ENCODE measurements at places on chromosomes 3 and 15.

- no peak for DNase-seq
Measured at GRCh38 chr3:136889947-136890346, 27.9 kb downstream of the NCK1 start.

DNA sequence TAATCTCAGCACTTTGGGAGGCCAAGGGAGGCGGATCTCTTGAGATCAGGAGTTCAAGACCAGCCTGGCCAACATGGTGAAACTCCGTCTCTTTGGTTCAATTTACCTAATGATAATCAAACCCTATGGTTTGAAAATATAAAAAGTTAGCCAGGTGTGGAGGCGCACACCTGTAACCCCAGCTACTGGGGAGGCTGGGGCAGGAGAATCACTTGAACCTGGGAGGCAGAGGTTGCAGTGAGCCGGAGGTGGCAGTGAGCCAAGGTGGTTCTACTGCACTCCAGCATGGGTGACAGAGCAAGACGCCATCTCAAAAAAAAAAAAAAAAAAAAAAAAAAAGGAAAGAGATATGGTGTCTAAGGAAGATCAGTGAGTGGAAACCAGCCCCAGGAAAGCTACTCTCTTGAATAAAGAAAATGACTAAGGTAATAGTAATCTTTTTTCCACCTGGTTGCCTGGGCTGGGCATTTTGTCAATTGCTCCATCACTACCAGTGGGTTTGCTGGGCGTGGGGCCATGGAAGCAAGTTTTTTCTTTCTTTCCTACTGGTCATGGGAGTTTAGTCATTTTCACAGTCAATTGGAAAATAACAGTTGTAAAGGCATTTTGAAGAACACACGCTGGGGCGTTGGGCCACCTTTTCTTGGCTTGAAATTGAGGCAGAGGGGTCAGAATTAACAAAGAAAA lies 387.6 kb upstream of the RGMA start:
- no peak for DNase-seq

DNA sequence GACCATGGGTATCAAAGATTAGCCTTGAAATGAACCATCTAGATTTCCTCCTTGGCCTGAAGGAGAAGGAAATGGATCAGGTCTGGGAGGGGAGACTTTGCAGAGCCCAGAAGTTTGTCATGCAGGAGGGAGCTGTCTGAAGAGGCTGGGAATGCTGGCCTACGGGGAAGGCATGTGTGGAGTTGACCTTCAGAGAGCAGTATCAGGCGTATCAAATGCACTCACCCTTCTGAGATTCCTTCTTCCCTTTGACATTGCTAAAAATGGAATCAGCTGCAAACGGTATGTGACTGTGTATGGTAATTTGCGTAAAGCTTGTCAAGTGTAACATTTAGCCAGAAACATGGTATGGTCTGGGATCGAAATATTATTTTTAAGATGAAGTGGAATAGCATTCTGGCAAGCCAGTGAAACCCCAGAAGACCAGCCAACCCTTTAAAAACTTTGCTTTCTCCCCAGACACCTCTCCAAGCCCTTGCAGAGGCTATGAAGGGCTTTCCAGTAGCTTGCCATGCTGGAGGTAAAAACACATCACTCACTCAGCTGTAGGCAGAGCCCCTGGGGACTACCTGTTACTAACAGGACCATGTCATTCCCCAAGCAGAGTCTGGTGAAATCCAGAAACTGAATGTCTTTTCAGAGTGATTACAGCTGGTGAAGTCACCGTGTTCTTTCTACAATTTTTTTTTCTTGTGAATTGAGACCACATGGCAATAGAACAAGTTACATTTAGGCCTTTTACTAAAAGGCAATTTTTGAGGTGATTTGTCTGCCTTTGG lies 174.7 kb upstream of the SLC24A5 start:
- DNase-seq: no peak

DNA sequence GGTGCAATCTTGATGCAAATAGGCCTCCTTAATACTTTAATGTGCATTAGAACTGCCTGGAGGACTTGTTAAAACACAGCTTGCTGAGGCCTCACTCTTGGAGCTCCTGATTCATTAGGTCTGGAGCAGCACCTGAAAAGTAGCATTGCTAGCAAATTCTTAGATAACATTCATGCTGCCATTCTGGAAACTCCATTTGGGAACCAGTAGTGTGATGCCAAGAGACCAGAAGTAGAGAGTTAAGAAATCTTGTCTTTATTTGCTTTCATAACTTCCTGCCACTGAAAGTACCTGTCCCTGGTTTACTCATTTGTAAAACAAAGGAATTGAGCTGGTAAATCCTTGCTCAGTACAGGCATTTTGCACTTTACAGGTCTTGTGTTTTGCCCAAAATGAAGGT lies 72.0 kb downstream of the RAP2B start:
- DNase-seq: no peak

DNA sequence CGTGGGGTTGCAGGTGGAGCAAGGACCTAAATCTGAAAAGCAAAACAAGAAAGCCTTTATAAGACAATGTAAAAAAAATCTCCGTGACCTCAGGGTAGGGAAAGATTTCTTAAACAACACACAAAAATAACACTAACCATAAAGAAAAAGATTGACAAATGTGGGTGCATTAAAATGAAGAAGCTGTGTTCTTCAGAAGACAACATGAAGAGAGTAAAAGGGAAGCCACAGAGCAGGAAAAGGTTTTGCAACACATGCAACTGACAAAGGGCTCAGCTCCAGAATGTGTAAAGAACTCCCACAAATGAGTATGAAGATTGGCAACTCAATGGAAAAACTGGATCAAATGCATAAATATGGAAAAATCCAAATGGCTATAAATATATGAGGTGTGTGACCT lies 74.2 kb downstream of the MAGEF1 start:
- DNase-seq: no peak

DNA sequence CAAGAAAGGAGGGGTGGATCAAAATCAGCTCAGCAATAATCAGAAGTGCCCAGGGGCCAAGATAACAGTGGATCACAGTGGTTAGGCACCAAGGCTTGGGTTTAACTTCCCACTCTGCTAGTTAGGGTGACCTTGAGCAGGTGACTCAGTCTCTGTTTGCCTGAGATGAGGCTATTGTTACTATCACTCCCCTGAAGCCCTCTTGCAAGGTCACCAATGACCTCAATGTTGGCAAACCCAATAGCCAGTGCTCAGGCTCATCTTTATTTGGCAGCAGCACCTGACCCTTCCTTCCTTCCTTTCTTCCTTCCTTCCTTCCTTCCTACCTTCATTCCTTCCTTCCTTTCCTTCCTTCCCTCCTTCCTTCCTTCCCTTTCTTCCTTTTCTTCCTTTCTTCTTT lies 102.4 kb upstream of the HACD2 start:
- DNase-seq: no peak

GRCh38 chr3:14375192-14375591 lies 27.2 kb upstream of the SLC6A6 start:
- no peak for DNase-seq

- no peak for DNase-seq
Measured at GRCh38 chr3:43921056-43921648, 230.4 kb downstream of the ABHD5 start.

DNA sequence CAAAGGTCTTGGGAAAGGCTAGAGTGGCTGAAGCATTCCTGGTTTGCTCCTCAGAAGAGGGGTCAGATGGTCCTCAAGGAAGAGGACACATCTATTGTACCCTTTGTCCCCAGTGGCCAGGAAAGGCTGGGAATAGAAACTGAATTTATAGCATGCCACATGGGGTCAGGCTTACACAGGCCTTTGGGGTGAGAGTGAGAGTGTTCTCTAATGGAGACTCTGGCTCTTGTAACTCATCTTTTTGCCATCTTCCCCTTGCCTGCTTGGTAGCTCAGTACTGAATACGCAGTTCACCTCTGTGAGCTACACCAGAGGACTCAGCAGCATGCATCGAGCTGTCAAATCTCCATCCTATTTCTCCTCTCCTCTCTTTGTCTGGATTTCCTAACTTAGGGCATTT lies 87.5 kb downstream of the ATP2B2 start:
- DNase-seq: no peak

GRCh38 chr3:37542772-37543449 lies 318.8 kb upstream of the CTDSPL start:
- no peak for DNase-seq

- no peak for DNase-seq
Measured at GRCh38 chr3:188900421-188900951, 271.3 kb upstream of the TPRG1 start.

DNA sequence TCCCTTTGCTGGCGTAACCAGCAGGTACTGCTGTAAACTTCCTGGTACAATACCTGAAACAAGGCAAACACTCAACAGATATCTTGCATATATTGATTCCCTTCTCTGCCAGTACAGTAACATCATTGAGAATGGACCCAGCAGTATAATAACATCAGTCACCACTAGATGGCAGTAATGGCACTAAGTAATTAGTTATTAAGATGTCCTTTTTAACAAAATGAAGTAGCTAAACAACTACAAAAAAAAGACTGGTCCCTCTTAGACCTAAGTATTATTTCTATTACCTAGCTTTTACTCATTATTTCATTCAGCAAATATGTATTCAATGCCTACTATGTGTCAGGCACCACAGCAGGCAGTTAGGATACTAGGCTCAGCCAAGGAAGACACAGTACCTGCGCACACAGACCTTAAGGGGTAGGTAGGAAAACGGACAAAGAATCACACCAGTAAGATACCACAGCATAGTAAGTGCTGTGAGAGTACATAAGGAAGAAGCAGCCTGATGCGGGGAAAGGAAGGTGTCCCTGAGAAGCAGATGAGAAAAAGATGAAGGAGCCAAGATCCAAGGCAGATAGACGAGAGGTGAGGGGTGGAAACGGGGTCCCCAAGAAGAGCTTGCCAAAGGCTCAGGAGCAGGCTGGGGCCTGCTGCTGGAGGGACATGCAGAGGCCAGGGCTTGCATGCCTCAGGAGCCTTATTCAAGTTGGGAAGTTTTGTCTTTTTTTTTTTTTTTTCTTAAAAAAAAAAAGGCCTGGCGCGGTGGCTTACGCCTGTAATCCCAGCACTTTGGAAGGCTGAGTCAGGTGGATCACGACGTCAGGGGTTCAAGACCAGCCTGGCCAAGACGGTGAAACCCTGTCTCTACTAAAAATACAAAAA lies 102.7 kb upstream of the CHD2 start:
- DNase-seq: peak; percentile 48

- no peak for DNase-seq
Measured at GRCh38 chr15:55197362-55197705, 593 bp upstream of the RSL24D1 start.

GRCh38 chr3:72593881-72594397 lies 254.3 kb downstream of the SHQ1 start:
- DNase-seq: no peak

- peak; percentile 27 for DNase-seq
Measured at GRCh38 chr15:82810890-82811426, 1.5 kb downstream of the WHAMM start.

DNA sequence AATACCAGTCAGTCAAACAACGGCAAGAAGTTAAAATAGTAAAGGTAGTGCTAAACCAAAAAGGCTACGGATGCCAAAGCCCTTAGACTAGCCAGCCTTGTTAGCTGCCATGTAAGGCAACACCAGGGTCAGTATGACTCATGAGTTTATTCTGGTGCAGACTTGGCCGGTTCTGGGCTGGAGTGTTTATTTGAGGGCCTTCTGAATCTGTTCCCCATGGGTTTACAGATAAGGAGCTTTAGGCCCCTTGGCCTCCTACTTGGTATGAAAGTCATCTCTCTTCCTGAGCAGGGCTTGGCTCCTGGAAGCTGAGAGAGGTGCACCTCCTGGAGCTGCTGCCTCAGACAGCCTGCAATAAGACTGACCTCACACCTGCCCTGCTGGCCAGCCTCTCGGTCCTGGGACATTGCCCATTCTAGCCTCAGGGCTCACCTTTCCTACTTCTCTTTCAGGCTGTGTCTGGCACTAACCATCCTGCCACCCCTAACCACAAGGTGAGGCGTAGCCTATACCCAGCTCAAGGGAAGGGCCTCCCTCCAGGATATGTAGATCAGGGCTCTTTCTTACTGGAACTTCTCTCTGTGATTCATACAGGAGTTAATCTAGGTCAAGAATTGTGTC lies 10.4 kb upstream of the RTP1 start:
- DNase-seq: no peak

- no peak for DNase-seq
Measured at GRCh38 chr3:33795131-33795530, 3.3 kb upstream of the PDCD6IP start.

GRCh38 chr3:168161696-168162095 lies 66.0 kb upstream of the GOLIM4 start:
- DNase-seq: no peak

DNA sequence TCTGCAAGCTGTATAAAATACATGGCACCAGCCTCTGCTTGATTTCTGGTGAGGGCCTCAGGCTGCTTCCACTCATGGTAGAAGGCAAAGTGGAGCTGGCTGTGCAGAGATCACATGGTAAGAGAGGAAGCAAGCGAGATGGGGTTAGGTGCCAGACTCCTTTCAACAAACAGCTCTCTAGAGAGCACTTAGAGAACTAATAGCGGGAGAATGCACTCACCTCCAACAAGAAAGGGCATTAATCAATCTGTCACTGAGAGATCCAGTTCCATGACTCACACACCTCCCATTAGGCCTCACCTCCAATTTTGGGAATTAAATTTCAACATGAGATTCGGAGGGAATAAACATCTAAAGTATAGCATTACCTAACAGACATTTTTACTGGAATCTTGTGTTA lies 644.1 kb upstream of the ARRDC4 start:
- DNase-seq: no peak

GRCh38 chr3:11784971-11785377 lies 61.7 kb downstream of the TAMM41 start:
- no peak for DNase-seq

- DNase-seq: peak; percentile 10
Measured at GRCh38 chr3:160707187-160707794, 30.3 kb downstream of the ARL14 start.

DNA sequence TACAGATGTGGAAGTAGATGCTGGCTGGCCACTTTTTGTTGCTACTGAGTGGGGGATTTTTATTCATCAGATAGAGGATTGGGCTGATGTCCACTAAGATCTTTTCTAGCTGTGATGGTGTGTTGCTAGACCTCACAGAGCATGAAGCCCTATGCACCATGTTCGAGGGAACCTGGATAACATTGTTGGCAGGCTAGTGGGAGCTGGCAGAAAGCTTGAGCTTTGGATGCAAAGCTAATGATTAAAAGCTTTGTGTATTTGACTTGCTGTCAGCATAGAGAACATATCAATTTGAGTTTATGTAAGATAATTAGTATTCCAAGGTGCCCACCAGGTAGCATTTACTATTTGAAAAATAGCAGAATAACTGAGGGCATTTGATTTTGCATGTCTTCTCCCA lies 59.1 kb downstream of the ST6GAL1 start:
- DNase-seq: no peak

DNA sequence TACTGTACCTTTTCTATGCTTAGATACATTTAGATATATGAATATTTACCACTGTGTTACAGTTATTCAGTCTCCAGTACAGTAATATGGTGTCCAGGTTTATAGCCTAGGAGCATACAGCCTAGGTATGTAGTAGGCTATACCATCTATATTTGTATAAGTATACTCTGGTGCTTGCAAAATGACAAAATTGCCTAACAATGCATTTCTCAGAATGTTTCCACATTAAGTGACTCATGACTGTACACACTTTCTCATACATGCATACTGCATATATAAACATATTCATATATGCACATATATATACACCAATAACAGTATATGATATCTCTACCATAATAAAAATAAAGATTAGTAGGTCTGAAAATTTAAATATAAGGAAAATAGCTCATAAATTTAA lies 169.3 kb downstream of the DPH6 start:
- DNase-seq: no peak

Measured in stimulated activated CD4-positive, alpha-beta T cell treated with anti-CD3 and anti-CD28 coated beads, Interleukin-1b, Interleukin-23, amount 100 ng/mL, for 4 hours (primary cell).